ENCODE measurements at places on chromosomes 13 and 19.
A peak's percentile ranks its signal among the peaks of the same experiment; 100 is the strongest.

- peak; percentile 89 for DNase-seq
These were observed at the start of gene DNAJC15 for GRCh38 chr13:43023289-43023963. Gene DNAJC15 (plus strand): TSS chr13:43023586. CDS start chr13:43023627, 41 bp downstream.

- DNase-seq, result no peak
These were observed 93.1 kb downstream of the KL start for GRCh38 chr13:33109271-33109697.

DNA sequence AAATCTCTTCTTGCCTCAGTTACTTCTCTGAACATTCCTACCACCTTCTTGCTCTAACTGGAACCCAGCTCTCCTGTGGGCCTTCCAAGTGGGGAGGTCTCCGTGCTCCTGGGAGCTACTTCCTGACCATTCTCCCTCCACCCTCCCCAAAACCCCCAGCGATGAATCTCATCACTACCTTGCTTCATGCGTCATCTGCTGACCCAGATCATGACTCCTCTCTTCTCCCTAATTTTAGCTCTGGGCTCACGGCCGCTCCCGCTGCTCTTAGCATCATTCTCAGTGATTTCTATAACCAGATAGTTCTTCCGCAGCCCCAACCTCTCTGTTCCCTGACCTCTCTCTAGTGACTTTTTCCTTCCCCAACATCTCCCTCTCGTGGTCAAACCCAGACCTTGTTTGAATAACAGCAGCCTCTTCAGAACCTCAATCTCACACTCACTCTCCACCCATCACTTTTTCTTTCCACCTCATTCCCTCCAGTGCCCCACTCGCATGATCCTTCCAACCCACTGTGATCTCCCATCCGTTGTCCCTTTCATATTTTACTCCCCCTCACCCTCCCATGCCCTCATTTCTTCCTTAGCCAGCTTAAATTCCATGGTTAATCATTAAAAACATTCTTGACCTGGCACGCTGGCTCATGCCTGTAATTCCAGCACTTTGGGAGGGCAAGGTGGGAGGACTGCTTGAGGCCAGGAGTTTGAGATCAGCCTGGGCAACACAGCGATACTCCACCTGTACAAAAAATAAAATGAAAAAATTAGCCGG lies 21.8 kb downstream of the MRPS12 start:
- DNase-seq, result peak; percentile 25

- no peak for DNase-seq
These were observed 18.1 kb downstream of the NALCN start for GRCh38 chr13:101398191-101398590.

DNA sequence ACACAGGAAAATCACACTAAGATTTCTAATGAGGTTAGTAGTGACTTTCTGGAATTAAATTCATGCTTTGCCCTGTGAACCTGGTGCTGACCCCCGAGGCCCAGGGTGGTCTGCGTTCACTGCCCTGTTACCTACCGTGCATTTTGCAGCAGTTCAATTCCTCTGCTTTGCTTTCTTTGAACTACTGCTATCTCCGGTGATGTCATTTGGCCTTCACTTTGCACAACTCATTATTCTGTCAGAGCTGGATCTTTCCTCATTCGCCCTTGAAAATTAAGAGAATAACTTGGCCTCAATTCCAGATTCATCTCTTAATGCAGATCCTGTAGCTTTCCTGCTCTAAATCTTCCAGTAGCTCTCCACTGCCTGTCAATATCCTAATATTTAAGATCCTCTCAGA lies 8.8 kb upstream of the LRRC63 start:
- DNase-seq, result no peak

DNA sequence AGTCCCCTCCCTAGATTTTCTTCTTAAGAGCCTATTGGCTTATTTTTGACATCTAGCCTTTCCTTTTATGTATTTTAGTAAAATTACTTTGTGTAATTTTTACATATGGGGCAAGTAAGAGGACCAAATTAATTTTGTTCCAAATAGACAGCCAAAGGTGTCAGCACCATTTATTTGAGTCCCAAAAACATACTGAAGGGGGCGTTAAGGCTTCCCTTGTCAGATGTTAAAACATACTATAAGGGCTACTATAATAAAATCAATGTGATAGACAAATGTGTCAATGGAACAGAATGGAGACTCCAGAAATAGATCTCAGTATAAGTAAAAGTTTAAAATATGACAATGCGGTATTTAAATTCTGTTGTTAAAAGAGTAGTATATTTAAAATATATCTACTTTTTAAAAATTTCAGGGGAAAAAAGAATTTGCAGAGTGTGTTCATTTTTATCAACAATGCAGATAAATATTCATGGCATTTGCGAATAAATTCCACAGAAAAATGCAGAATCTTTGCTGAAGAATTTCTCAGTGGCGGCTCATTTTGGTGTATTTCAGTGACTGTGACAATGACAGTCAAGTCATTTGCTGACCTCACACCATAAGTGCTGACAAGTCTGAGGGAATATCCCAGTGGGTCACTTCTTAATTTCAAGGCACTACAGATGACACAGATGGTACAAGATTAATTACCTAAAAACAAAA lies 133.7 kb downstream of the MTUS2 start:
- DNase-seq, result no peak

DNA sequence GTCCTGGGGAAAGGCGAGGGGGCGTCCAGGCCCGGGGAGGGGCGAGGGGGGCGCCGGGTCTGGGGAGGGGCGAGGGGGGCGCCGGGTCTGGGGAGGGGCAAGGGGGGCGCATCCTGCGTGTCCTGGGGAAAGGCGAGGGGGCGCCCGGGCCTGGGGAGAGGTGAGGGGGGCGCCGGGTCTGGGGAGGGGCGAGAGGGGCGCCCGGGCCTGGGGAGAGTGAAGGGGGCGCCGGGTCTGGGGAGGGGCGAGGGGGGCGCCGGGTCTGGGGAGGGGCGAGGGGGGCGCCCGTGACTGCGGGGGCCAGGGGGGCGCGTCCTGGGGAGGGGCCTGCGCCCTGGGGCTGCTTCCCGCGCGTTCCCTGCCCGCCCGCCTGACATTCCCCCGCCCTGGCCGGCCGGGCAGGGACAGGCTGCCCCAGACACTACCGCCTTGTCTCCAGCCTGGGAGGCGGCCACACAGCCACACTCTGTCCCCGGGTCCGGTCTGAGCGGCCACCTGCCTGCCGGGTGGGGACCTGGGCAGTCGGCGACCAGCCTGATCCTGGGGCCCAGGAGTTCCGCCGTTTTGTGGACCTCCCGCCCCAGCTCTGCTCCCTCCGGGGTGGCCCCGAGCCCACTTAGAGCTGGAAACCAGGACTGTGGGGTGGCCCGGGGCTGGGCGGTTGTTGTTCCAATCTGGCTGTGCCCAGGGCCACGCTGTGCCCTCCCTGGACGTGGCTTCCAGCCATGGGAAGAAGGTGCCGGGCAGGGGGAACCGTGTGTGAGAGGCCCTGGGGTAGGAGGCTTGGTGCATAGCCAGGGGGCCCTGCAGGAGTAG lies 11.8 kb downstream of the PALM start:
- DNase-seq, result peak; percentile 75

- no peak for DNase-seq
These were observed 62.8 kb upstream of the SACS start for GRCh38 chr13:23496255-23496654.

- DNase-seq, result no peak
These were observed 82.4 kb downstream of the COL4A1 start for GRCh38 chr13:110224519-110224918.

DNA sequence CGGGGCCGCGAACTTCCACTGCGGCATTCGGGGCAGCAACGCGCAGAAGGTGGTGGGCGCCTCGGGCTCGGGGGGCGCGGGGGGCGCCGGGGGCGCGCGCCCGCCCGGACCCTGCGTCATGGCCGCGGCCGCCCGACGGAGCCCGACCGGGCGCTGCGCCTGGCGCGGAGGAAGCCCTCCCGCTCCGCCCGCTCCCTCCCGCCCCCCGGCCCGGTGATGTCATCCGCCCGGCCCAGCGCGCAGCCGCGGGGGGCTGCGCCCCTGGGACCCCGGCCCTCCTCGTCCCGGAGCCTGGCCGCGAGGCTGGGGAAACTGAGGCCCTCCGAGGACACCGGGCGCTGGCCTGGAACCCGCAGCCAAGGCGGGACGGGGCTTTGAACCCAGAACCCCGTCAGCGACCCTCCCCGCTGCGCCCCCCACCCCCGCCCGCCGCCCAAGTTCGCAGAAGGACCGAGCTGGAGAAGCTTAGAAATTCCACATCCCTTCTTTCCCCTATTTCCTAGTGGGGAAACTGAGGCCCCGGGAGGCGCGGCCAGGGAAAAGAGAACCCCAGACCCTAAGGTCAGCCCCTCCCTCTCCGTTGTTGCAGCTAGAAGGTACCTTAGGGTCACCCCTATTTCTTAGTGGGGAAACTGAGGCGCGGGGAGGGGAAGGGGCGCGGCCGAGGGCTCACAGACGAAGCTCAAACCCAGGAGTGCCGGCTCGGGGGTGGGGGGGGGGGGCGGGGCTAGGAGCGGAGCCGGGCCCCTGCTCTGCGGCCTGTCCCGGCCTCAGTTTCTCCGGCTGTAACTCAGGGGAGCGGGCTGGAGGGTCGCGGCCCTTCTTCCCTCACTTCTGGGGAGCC lies at the start of gene SHC2:
Gene SHC2, minus strand, starts transcription at position 157 of the 844 bp plus-strand sequence. Its CDS starts 37 bp downstream, at position 120.
- DNase-seq, result peak; percentile 16

- no peak for DNase-seq
These were observed 53.0 kb downstream of the NLRP12 start for GRCh38 chr19:53771144-53771543.

DNA sequence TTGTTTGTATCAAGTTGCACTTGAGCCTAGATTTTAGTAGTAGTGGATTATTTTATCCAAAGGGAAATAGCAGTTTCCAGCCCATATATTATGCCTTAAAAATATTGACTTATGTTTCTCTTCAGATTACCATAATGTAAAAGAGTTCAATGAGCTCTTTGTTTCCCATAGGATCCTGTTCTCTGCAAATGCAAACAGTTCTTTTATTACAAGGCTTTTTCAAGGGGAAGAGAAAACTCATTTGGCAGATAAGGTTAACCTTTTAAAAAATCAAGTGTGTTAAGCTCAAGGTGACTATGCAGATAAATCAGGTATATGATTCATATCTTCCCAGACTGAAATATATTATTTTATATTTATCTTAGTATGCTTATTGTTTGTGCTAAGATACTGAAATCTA lies 961.2 kb upstream of the SPRY2 start:
- DNase-seq, result no peak

GRCh38 chr13:110044551-110045111 lies 258.2 kb upstream of the IRS2 start:
- no peak for DNase-seq

- no peak for DNase-seq
These were observed 902 bp upstream of the ZNF428 start for GRCh38 chr19:43620061-43621001.

- DNase-seq, result no peak
These were observed 14.7 kb upstream of the DHDH start for GRCh38 chr19:48918801-48919247.

DNA sequence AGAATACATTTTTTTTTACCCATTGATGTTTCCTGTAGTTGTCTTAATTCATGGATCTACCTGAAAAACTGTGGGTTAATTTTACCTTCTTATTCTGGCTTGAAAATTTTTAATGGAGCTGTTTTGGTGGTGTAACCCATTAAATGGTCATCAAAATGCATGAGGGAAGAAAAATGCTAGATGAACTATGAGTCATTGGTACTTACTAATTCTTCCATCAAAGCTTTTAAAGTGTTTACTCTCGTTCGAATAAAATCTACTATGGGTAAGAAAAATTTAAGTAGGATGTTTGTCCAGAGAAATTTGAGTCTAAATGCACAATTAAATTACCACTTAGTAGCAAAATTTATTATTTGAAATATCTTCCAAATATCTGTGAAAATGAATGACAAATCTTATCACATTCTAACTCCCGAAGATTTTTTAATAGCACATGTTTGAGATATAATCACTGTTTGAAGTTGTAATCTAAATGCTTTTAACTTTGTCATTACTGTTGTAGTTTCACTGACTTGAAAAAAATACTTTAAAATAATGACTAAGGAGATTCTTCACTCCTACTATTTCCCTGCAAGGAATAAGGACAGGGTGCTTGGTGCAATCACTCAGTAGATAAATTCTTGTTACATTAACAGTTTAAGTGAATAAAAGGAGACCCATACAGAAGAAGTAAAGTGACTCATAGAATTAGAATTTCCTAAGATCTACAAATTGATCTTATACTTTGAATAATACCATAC lies 437.7 kb downstream of the IRS2 start:
- no peak for DNase-seq

DNA sequence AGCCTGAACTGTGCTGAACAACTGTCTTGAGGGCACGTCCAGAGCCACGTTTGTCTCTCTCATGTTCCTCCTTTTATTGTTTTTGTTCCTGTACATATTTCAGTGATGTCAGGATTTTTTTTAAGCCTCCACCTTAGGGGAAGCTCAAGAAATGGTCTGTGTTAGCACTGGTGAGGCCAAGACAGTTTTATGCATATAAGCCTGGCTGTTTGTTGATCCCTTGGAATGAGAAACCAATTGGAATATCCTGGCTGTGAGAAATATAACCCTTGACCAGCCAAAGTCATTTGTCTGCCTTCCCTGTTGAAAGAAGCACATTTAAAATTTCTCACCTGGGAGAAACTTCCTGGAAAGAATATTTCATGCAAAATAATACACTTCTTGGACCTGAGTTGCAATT lies 115.8 kb downstream of the DNAJC15 start:
- no peak for DNase-seq

DNA sequence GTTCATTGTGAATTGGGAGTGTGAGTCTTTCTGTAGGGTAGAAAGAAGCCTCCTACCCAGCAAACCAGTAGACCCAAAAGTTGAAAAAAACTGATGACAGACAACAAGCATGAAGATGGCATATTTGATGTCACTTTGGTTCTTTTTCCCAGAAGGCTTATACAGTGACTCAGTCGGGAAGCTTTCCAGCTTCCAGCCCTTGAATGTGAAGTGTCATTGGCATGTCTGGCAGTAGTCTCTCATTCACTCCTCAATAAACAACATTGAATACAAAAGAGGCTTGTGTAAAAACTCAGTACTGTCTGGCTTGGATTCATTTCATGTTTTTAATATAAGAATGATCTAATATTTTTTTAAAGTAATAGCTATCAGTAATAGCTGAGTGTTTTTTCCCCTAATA lies 68.7 kb downstream of the IPO5 start:
- peak; percentile 69 for DNase-seq

- no peak for DNase-seq
These were observed 215.1 kb downstream of the RBM26 start for GRCh38 chr13:79190932-79191331.

Data from midbrain (tissue), 1 donor.